ENCODE measurements at places on chromosomes 16 and 17.

- DNase-seq, result no peak
Observed at GRCh38 chr16:17374668-17375255, 96.0 kb downstream of the XYLT1 start.

DNA sequence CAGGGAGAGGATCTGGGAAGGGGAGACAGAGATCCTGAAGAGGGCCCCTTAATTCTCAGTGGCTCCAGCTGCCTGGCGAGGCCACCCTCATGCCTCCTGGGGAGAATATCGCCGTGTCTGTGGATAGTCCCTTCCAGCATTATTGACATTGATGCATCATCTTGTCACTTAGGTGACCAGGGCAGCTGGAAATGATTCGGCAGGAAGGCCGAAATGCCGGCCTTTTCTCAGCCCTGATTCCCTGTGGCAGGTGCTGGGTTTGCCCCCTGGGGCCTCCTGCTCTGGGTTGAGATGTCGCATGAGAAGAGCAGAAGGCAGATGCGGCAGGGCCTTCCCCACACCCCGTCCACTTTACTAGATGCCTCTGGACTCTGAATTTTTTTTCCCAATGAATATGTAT is 89.5 kb downstream of the RAP1GAP2 start:
- DNase-seq, result peak; percentile 78

DNA sequence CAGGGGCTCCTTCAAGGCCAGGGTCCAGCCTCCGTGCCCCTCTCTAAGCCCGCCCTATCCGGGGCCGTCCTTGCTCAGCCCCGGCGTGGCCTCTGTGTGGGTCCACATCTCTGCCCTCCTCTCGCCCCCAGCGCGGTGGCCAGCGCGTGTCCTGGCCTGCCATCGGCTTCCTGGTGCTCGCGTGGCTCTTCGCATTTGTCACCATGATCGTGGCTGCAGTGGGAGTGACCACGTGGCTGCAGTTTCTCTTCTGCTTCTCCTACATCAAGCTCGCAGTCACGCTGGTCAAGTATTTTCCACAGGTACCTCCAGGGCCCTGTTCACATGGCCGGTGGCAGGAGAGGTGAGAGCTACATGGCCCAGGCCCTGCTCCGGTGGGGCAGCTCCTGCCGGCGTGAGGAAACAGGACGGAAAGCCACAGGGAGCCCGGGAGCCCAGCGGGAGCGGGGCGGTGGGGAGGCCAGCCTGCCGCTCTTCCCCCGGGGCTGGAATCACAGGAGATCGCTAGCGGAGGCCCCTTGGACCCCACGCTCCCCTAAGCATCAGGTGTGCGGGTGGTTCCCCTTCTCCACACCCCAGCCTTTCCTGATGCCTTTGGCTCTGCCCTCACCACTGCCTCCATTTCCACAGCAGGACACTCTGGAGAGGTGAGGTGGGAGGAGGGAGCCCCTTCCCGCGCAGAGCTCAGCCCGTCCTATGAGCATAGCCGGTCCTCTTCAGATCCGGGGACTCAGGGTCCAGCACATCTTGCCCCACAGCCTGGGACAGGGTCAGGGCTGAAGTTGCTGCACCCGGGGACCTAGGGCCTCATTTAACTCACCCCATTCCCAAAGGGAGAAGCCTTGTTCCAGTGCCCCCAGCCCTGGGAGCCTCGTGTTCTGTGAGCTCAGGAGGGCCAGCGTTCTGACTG is 10.2 kb downstream of the TAX1BP3 start:
- no peak for DNase-seq

DNA sequence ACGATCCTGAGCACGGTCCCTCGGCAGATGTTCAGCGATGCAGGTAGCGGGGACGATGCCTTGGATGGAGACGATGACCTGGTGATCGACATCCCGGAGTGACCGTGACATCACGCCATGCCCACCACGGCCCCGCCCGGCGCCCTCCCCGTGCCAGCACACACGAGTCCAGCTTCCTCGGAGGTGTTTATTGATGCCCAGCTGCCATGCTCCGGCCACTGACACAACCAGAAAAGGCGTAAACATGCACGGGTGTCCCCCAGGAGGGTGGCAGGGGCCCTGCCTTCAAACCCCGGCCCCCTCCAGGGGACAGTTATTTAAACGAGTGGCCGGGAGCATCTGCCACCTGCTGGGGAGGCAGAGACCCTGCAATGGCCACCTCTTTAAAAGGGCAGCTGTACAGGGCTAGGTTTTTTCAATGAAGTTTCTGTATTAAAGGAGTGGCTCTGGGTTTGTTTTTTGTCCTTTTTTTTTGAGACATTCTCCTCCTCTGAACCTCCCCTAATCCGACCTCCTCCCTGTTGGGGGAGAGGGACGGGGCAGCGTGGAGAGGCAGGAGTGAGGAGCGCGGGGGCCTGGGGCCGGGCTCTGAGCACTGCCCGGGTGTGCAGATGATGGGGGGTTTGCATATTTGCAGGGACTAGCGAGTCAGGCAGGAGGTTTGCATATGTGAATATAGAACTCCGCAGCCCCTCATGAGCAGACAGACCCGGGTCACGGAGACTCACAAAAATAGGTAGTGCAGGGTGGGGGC is 5.3 kb downstream of the DOC2A start:
- peak; percentile 42 for DNase-seq

DNA sequence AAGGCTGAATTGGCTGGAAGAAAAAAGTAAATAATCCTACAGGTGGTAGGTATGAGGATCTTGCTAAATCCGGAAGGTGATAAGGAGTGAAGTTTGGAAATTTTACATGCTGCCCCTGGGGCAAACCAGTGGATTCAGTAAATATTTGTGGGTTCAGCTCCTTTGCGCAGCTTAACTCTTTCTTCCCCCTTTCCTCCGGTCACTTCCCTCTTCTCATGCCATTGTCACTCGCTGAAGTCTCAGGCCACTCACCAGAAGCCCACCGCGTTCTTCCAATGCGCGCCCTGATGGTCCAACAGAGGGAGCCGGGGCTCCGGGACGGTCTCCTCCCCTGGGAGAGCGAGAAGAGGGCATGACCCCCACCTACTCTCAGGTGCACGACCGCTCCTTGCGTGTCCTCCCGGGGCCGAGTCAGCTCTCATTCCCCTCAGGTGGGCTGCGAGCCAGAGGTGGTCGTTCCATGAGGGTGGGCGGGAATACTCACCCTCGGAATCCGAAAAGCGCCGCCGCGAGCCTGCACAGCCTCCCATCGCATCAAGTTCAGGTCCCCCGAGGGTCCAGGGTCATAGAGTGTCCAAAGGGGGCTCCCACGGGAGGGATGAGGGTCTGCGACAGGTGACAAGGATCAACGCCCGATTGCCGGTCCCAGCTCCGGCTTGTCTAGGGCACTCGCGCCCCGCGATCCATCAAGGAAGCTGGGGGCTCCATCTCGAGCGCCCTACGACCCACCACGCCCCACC is 474 bp downstream of the CLN3 start:
- DNase-seq, result peak; percentile 19

GRCh38 chr17:1180958-1181752 is 1.4 kb upstream of the ABR start:
- peak; percentile 18 for DNase-seq

- no peak for DNase-seq
Observed at GRCh38 chr17:51197754-51198153, 31.5 kb downstream of the NME2 start.

DNA sequence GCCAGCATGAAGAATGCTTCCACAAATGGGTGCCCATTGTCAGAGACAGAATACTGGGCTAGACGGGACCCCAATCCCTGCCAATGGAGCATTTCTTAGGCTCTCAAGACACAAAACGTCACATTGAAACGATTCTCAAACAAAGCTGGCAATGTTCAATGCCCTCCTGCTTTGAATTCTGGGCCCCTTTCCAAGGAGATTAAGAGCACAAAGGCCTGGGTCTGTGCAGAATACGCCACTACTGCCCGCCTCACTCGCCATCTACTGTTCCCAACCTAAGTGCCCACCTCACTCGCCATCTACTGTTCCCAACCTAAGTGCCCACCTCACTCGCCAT is 9.7 kb downstream of the CFAP20 start:
- DNase-seq, result no peak

DNA sequence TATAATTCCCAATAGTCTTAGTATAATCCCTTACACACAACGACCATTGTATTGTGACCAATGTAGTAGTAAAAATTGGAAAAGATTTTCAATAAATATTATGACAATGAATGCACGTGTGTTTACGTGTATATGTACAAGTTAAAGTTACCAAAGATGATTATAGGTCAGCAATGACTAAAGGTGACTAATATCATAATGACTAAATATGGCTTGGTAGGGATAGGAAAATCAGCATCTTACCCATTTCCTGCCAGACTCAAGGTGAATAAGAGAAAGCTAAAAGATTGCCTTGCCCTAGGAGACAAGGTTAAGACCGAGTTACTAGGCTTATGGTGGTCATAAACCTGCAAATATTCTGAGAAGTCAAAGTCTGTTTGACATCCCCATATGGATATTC is 34.4 kb downstream of the CPD start:
- no peak for DNase-seq

GRCh38 chr16:24045641-24046040 is 209.9 kb downstream of the PRKCB start:
- no peak for DNase-seq

DNA sequence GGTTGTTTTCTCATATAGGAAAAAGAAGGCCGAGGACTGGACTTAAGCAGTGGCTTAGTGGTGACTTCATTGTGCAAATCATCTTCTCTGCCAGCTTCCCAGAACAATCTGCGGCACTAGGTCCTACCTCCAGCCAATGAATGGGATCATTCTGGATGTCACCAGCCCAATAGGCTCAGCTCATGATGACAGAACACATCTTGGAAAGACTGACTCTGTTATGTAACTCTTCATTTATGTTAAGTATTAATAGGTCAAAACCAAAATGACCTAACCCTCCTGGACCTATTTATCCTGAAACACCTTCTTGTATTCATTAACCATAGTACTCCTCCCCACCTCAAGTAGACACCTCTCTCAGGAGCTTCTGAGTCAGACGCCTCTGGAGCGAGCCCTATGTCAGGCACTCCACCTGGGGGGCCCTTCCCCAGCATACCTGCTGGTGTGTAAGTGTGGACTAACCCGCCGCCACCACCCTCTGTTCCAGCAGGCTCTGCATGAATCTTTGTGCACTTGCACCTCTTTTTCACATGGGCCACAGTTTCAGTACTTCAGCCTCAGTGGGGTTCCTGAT is 7.2 kb downstream of the ARL2BP start:
- no peak for DNase-seq

GRCh38 chr16:69260019-69260418 is 51.1 kb upstream of the VPS4A start:
- DNase-seq, result no peak

DNA sequence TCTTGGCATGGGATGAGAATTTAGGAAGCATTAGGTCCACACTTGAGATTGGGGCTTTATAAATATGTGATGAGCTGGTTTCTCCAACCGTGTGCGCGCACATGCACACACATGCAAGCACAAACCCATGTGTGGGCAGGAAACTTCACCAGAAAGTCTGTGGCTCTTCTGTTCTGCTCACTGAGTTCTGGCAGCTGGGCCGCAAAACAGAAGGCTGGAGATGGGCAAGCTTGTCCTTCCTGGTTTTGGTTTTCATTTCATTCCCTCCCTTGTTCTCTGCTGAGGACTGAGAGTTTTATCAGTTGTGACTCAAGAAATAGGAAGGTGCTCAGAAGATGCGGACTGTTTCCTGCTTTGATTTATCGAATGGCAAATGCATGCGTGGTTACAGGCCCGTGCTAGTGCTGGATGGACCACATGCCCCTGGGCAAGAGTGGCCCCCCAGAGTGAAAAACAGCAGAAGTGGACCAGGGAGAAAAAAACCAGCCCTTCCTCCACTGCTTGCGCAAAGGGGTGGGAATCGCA is 14.1 kb downstream of the MAP3K14 start:
- no peak for DNase-seq

DNA sequence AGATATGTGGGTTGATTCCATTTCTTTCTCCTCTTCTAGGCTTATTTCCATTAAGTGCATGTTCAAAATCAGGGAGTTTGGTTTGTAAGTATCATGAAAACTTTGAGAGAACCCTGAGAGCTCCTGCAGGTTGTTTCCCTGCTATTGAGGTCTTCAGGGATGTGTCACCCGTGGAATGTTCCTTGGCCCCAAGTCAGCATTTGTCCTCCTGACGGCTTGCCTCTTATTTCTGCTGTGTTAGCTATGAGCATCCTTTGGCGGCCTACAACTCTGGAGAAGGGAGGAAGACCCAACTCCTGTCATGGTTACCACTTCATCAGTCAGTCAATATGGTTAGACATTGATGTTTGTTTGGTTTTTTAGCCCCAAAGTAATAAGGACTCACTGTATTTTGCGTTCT is 180.8 kb downstream of the FTO start:
- no peak for DNase-seq

DNA sequence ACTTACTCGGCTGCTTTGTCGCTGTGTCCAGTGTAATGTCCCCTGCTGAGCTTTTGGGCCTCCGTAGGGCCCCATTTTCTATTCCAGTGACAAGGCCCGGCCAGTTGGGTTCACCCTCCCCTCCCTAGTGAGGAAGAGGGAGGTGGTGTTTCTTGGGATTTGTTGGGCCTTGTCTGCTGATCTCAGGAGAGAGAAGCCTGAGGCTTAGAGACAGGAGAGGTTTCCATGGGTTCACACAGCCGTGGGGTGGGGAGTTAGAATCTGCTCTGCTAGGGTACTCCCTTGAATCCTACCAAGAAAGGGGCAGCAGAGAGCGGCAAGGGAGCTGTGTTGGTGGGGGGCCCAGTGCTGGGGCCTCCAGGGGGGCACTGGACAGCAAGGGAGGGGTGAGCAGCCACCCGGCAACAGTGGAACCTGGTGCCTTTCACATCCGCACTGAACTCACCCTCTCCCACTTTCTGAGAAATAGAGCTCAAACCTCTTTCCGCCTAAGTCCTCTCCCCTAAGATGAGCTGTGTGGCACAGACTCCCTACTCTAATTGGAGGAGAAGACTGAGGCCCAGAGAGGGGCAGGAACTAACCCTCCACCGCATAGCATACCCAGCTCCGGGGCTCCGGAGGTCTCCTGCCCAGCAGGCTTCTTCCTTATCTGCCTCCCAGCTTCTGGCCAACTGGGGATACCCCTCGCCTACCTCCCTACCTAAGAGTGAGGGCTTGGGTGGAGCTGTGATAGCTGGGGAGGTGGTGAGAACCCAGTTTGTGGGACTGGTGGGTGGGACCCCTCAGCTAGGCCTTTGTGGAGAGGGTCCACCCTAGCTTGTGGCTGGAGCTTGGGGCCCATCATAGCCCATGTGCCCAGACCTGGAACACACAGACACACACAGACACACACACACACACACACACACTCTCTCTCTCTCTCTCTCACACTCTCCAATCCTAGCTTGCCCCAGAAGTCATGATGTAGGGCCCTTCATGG is 6.8 kb downstream of the TBKBP1 start:
- no peak for DNase-seq

GRCh38 chr16:610513-611381 is 20.0 kb upstream of the WFIKKN1 start:
- peak; percentile 66 for DNase-seq

- DNase-seq, result no peak
Observed at GRCh38 chr16:2819179-2819938, 2.3 kb downstream of the PRSS21 start.

DNA sequence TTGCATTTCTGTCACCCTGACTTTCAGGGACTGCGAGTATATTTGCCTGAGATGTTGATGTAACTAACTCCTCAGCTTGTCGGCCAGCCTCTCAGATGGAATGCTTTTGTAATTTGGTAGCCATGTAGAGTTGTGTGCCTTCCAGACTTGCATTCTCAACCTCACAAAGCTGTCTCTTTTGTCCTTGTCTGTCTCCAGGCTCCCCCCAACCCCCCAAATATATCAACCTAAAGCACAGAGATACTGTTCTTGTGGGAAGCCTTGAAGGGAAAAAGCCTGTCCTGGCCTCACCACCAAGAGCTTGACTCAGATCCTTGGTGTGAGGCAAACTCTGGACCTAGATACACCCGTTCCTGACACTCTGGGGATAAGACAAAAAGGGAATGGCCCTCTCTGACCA is 18.4 kb downstream of the SAP30BP start:
- DNase-seq, result no peak

- no peak for DNase-seq
Observed at GRCh38 chr17:21020622-21021021, 22.2 kb downstream of the USP22 start.
